ENCODE measurements at places on chromosomes 3 and 15.

- DNase-seq, result no peak
Observed at GRCh38 chr3:25884981-25885380, 95.1 kb downstream of the OXSM start.

- no peak for DNase-seq
Observed at GRCh38 chr3:40908612-40909011, 290.7 kb upstream of the CTNNB1 start.

DNA sequence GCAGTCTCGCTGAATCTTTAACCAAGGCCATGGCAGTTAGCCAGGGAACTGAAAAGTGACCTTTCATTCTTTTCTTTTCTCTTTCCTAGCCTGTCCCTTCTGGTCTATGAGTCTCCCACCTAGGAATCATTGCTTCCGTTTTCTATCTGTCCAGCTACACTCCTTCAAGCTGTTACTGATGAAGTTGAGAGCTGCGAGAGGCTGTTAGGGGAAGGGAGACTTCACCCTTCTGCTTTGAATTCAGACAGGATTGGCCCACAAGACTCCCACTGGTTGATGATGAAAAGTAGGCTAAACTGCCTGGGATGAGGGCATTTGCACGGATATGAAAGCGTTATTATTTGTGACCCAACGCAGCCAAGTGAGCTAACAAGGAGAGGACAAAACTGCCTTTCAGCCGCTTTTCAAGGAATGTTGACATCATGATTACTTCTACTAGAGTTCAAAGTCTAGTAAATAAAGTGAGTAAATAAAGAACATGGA, 30.2 kb downstream of the EIF4E3 start:
- DNase-seq, result no peak

- DNase-seq, result no peak
Observed at GRCh38 chr15:34366271-34367065, 528 bp downstream of the LPCAT4 start.

DNA sequence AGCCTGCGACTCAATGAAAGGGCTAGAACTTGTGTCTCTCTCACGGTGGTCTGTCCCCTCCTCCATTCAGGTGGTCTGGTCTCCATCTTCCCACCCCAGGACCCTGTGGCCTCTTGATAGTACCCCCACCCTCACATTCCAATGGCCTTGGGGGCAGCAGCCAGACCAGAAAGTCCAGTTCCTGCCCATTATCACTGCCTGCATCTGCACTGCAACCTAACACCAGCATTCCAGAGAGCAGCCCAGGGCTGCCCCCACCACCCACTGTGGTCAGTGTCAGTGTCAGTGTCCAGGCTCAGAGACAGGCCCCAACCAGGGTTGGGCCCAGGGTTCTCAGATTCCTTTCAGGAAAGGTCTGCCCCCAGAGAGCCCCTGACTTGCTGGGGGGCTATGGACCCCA, 12.6 kb downstream of the IGDCC3 start:
- no peak for DNase-seq

GRCh38 chr15:82111918-82112317, 66.1 kb upstream of the MEX3B start:
- DNase-seq, result no peak

- no peak for DNase-seq
Observed at GRCh38 chr3:3191675-3192285, 12.3 kb upstream of the CRBN start.

- no peak for DNase-seq
Observed at GRCh38 chr3:8303466-8303865, 198.2 kb upstream of the LMCD1 start.

DNA sequence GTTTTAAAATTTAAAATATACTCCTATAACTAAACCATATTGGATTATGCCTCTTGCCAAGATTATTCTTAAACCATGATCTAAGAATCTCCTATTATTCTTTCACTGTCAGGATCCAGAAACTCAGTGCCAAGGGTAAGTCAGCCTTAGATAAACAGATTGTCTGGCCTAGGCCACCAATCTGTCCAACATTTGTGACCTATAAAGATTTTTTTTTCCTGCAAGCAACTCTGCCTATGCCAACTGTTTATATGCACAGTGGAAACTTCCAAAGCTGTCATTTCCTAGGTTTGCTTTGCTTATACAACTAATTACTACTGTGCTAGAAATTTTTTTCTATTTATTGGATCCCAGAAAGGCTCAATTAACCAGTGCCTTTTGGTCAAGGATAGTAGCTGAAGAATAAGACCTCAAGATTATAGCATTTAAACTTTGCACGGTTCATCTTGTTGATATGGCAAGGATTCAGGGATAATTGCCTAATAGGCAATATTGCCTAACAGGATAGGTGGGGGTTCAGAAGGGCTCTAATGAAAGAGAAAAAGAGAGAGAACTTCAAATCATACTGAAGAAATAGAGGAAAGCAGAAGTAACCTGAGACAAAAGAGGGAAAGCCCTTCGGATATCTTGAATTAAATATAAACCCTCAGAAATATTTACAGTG, 22.8 kb downstream of the GAP43 start:
- DNase-seq, result no peak

DNA sequence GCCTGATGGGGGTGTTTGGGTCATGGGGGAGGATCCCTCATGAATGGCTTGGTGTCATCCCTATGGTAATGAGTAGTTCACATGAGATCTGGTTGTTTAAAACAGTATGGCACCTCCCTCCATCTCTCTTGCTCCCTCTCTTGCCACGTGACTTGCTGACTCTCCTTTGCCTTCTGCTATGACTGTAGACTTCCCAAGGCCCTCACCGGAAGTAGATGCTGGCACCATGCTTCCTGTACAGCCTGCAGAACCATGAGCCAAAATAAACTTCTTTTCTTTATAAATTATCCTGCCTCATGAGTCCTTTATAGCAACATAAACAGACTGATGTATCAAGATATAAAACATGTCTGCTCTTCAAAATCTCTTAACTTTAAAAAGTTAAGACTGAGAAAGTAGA, 96.1 kb downstream of the TFDP2 start:
- DNase-seq, result no peak

GRCh38 chr15:89646416-89647141, 8.7 kb downstream of the KIF7 start:
- DNase-seq, result no peak

- no peak for DNase-seq
Observed at GRCh38 chr3:71069797-71070196, 513.7 kb downstream of the FOXP1 start.

DNA sequence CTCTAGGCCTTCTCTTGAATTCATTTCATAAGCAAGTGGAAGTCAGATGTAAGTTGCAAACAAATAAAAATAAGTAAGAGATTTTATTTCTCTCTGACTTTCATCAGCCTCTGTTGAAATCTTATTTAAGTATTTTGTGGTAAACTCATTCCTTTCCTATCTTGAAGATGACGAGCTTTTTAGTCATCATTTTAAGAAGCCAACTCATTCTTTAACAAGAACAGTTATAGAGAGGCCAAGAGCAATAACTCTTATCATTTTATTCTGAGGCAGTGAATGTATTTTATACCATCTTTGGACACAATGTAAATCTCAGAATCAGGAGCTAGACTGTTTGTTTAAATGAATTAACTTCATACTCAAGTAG, 147.5 kb upstream of the MBNL1 start:
- DNase-seq, result no peak

- no peak for DNase-seq
Observed at GRCh38 chr3:195763076-195763830, 42.5 kb downstream of the MUC20 start.

DNA sequence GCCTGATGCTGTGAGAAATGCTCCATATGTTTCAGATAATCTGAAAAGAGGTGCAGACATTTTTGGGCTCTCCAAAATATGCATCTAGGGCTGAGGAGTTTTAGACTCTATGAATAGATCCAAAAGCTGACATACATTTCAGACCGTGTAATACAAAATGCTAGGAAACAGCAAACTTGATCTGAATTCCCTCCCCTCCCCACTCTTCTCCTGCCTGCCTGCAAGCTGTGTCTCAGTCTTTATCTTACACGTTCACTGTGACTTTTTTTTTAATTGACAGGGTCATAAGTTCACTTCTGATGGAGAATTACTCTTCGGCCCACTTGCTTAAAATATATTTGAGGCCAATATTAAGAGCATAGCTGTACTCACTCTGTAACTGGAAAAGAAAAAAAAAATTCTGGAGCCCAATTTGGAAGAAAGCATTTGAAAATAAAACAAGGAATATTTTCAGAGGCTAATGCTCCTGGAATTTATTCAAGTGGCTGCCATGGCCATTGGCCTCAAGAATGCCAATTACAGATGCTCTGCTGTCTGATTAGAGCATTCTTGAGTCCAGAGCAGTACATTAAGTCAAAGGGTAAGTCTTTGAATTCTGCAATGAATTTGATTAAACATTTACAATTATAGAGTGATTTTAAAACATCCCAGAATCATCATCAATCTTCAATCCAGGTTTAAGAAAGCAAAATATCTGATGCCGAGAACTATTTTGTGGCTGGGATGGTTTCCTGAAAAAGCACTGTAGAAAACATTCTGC, 146.2 kb upstream of the SEMA6D start:
- no peak for DNase-seq

DNA sequence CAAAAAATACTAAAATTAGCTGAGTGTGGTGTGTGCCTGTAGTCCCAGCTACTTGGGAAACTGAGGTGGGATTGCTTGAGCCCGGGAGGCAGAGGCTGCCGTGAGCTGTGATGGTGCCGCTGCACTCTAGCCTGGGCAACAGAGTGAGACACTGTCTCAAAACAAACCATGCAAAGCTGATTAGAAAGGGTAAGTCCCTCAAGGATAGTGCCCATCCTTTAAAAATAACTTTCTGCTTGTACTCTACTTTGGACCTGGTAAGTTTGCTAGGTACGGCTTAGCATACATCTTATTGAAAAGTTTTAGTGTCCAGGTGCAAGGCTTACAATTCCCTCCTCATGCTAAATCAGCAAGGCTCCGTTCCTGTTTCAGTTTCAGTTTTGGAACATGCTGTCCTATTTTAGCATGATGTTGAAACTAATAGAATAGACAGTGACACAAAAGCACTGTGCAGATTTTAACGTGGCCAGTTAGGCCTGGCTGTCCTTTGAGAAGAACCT, 21.4 kb downstream of the FEM1B start:
- no peak for DNase-seq

GRCh38 chr3:115450036-115450435, 173.3 kb upstream of the GAP43 start:
- DNase-seq, result no peak

- no peak for DNase-seq
Observed at GRCh38 chr15:77410701-77411618, 8.9 kb downstream of the PEAK1 start.

GRCh38 chr3:190579514-190580137, 65.7 kb downstream of the IL1RAP start:
- no peak for DNase-seq

GRCh38 chr15:93800805-93801204, 430.6 kb upstream of the MCTP2 start:
- no peak for DNase-seq

- no peak for DNase-seq
Observed at GRCh38 chr15:63372753-63373152, 8.9 kb downstream of the CA12 start.

GRCh38 chr3:108209579-108209978, 12.6 kb downstream of the IFT57 start:
- no peak for DNase-seq

DNA sequence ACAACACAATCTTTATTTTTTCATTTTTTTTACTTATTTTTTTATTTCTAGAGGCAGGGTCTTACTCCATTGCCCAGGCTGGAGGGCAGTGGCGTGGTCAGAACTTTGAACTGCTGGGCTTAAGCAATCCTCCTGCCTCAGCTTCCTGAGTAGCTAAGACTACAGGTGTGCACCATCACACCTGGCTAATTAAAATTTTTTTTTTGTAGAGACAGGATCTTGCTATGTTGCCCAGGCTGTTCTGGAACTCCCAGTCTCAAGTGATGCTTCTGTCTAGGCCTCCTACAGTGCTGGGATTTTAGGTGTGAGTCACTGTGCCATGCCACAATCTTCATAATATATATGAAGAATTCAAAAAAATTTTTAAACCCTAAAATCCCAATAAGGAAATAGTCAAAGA, 20.8 kb downstream of the HSPBAP1 start:
- no peak for DNase-seq

DNA sequence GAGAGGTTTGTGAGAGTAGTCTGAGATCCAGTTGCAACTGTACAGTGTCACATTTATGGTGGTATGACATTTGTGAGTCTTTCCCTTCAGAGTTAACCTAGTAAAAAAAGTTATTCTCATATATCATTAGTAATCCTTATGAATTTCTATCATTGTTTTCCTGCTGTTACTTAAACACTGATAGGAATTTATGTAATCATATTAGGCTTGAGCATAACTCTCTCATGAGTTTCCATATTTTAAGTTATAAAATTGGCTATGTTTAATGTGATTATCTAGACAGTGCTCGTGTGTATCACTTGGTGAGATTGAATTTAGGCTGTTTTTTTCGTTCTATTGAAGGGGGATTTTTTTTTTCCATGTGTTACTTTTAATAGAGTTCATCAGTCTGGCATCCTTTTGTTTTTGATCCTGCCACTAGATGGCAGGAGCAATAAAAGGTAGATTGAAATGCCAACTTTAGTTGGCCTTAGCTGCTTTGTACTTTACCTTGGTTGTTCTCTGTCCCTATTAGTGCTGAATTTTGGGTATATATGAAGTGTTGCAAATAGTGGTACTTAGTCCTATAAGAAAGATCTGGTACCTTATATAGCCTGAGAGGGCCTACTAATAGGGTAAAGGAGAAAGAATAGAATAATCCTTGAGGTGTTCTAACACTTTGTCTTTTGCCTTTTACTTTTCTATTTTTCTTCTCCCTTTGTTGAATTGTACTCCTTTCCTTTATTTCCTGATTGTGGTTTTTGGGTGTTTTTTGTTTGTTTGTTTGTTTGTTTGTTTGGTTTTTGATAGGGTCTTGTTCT, 17.9 kb downstream of the STT3B start:
- no peak for DNase-seq

DNA sequence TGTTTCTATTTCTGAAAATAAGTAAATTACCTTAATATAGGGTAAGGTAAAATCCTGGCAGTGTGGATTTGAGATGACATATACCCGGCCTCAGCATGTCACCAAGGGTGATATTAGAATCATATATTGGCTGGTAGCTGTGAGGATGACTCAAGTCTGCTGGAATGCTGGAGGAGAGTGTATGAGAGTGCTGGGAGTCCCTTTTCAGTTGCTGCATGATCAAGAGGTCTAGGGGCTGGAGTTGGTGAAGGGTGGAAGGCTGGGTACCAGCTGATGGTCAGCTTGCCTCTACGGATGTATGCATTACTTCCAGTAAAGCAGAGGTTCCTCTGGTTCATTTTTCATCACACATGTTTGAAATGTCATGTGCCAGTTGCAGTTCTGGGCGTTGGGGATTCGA, 40.6 kb downstream of the SLC25A26 start:
- DNase-seq, result no peak

DNA sequence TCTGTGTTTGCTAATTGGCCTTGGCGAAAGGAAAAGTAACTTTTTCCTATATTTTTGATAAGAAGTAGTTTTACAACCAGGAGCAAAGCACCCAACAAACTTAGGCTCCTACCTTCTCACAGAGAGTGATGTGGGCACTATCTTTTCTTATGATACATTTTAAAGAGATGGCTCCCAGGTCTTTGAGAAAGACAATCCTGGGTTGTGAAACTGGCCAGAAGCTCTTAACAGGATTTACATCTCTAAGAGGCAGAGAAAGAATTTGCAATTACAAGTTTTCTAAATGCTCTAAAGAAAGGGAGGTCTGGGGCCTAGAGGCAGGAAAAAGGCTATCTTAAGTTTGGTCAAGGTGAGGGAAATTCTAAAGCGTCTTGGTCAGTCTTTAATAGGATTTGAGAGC, 609.7 kb downstream of the VGLL3 start:
- DNase-seq, result no peak

Measured in smooth muscle cell of the brain vasculature (primary cell).